ENCODE measurements at places on chromosomes 5 and 9.

GRCh38 chr5:138629392-138629791 lies 54.2 kb upstream of the HSPA9 start:
- no peak for DNase-seq

DNA sequence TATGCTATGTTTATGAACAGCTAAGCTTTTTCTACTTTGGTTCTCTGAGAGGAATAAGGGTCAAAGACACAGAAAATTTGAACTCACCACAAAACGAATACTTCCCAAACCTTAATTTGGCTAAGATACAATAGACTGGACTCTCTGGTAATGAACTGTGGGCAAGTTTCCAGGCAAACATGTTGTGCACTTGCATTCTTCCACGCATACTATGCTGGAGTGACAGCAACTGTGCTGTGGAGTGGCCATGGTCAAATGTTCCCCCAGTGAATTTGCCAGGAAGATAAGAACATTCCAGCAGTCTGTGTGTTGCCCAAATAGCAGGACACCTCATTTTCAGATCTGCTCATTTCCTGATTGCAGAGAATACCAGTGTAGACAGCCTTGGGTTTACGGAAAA lies 275.3 kb upstream of the IL12B start:
- no peak for DNase-seq

- DNase-seq = no peak
Measured at GRCh38 chr5:66475731-66476130, 120.5 kb upstream of the MAST4 start.

GRCh38 chr5:55338810-55339243 lies 31.0 kb downstream of the MTREX start:
- DNase-seq = no peak

DNA sequence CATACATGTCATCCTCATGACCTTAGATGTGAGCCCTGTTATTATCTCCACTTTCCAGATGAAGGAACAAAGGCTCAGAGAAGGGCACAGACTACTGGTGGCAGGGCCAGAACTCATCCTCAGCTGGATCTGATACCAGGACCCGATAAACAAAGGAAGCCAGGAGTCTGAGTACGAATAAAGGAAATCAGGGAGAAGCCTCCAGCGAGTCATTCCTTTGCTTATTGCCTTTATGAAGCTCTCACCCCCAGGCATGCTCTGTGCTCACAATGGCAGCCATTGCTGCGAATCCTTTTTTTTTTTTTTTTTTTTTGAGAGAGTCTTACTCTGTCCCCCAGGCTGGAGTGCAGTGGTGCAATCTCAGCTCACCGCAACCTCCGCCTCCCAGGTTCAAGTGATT lies 130.1 kb downstream of the GAPVD1 start:
- DNase-seq = no peak

GRCh38 chr5:39880985-39881384 lies 456.2 kb upstream of the DAB2 start:
- no peak for DNase-seq

GRCh38 chr5:886036-886435 lies 6.6 kb downstream of the BRD9 start:
- no peak for DNase-seq

- DNase-seq = no peak
Measured at GRCh38 chr5:155434681-155435080, 421.1 kb downstream of the KIF4B start.

Measured in stimulated activated naive CD4-positive, alpha-beta T cell (primary cell).